Smooth muscle cell of bladder (primary cell): ENCODE measurements at places on chromosomes 11 and 22. TPM values are rescaled to one million over a fixed set of nuclear protein-coding genes. Genes with fewer than 3 reads are reported as not detected.

Gene OR5B21
- total RNA-seq = 0.14 TPM in 1 of 2 replicates, not detected in the other

Gene PHOX2A
- total RNA-seq = not detected in 2 replicates

Gene HOATZ
- not detected in 2 replicates for total RNA-seq

Gene CREB3L1
- 30.7 and 45.7 TPM in 2 replicates for total RNA-seq

Gene TBX10
- total RNA-seq = not detected in 2 replicates

Gene PARVB
- total RNA-seq = 13.8 and 25.7 TPM in 2 replicates

Gene MAJIN
- total RNA-seq = not detected in 2 replicates

Gene SMC1B
- total RNA-seq = not detected in 2 replicates
